ENCODE measurements at places on chromosomes 13 and 19.
A peak's percentile ranks its signal among the peaks of the same experiment; 100 is the strongest.

- DNase-seq = no peak
Measured at GRCh38 chr13:26529441-26529840, 28.0 kb upstream of the WASF3 start.

DNA sequence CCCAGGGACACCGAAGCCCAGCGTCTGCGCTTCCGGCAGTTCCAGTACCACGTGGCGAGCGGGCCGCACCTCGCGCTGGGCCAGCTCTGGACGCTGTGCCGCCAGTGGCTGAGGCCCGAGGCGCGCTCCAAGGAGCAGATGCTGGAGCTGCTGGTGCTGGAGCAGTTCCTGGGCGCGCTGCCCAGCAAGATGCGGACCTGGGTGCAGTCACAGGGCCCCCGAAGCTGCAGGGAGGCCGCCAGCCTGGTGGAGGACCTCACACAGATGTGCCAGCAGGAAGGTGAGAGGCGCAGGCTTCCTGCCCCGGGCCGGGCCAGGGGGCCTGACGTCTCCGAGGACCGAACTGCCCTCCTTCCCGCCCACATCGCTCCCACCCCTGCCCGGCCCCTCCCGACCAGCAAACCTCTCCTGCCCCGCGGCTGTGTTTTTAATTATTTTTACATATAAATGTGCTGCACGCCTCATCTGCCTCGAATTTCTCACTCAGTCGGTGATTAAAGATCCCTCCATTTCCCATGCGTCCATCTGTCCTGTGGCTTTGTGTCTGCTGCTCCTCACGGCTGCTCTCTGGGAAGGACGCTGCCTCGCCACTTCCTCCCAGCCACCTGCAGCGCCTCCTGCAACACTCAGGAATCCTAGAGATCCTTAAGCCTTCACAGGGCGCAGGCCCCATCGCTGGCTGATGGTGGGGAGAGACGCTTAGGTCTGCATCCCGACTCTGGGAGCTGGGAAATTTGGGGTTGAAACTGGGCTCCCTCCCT, 4.3 kb downstream of the ZSCAN1 start:
- no peak for DNase-seq

- no peak for DNase-seq
Measured at GRCh38 chr19:58385313-58385890, 1.7 kb upstream of the RPS5 start.

GRCh38 chr19:50051964-50052363, 26.2 kb downstream of the ZNF473 start:
- DNase-seq = no peak

DNA sequence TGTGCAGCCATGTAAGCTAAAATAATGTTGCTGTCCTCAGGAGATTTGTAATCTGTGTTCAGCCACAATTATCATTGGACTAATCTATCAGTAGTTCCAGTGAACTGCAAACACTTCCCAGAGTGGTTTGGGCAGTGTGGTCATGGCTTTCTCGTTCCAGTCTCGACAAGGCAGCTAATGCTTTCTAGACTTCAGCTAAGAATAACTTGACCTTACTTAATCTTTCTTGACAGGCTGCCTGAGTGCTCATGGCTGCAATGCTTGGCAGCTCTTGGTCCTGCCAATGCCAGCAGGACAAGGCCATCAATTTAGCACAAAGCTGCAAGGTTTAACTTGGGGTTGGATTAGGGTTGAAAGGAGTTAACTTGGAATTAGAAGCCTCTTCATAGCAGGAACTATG, 32.8 kb downstream of the ATP12A start:
- no peak for DNase-seq

DNA sequence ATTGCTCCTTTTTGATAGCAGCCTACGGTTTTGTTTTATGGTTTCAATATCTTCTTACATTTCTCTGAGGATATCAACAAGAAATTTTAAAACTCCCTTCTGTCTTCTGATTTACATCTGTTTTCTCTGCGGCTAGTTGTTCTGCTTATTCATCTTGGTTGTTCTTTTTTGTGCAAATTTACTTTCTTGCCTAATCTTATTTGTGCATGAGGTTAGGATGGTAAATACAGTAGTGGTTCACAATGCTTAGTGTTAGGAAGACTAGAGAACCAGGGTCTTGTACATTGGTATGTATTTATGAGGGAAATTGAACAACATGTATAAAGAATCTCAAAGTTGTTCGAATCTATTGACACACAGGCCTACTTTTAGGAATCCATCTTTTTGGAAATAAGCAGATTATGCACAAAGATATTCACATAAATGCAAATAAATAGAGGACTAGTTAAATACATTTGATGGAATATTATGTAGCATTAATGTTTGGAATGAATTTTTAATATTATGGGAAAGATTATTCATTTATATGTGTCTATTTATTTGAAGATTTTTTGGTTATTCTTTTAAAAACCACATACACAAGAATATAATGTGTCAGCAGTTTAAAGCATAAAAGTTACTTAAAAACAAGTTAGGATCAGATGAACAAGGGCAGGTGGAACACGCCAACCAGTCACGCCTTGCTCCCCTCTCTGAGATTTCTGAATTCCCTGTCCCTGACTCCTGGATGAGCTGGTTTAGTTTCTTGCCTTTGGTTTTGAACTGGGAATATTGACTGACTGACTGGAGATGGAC, 51.4 kb upstream of the RFC3 start:
- no peak for DNase-seq

GRCh38 chr13:72208112-72208645, 341.2 kb upstream of the DACH1 start:
- peak; percentile 13 for DNase-seq

DNA sequence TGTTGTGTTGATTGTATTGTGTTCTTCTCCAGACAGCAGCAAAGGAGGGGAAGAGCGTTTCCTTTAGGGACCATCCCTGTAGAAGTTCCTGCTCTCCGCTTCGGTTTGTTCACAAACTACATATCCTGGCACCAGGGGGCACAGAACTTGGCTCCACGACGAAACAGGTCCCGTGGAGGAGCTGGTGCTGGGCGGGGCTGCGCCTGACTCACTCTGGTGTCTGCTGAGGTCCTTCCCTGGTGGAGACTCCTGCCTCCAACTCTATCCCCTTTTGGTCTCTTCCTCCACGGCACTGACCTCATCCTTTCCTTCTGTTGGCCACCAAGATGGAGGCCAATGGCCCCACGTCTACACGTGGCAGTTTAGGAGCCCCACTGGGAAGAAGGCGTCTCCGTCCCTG, 14.7 kb downstream of the TMPRSS9 start:
- no peak for DNase-seq

- DNase-seq = no peak
Measured at GRCh38 chr19:7632340-7633203, 947 bp downstream of the PCP2 start.

Data from COR-L47 (cell line).